Ascending aorta (tissue), 2 donors: ENCODE measurements at places on chromosomes 5 and 9. TPM values are rescaled to one million over a fixed set of nuclear protein-coding genes. Genes with fewer than 3 reads are reported as not detected.

GRCh38 chr9:76707510-76707909 is 56.7 kb upstream of the PCA3 start:
- H3K27me3 ChIP-seq = no peaks in the 10 kb centered on the region
- H3K4me3 ChIP-seq = no peak overlapping the region
- DNase-seq = no peak
- H3K27ac ChIP-seq = no peak overlapping the region
- no peaks in the 10 kb centered on the region for H3K4me1 ChIP-seq

DNA sequence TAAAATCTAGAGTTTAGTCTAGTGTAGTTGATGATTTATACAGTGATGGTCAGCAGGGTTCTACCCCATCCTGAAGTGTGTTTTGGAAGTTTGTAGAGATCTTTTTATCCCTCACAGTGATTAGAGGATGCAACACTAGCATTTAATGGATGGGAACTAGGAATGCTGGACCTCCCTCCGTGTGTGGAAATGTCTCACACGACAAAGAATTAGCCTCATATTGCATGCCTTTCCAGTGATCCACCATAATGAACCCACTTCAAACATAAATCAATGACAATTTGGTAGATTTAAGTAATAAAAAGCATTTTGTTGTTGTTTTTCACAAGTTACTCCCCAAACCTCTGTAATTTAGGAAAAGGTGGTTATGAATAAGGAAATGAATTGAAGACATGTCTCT is 82.5 kb upstream of the LMNB1 start:
- no peak overlapping the region for H3K27ac ChIP-seq
- H3K27me3 ChIP-seq = no peaks in the 10 kb centered on the region
- DNase-seq = no peak
- H3K4me1 ChIP-seq = no peaks in the 10 kb centered on the region
- no peak overlapping the region for H3K4me3 ChIP-seq
- no peaks in the 10 kb centered on the region for H3K36me3 ChIP-seq

The SLC6A7 gene
- not detected for total RNA-seq

DNA sequence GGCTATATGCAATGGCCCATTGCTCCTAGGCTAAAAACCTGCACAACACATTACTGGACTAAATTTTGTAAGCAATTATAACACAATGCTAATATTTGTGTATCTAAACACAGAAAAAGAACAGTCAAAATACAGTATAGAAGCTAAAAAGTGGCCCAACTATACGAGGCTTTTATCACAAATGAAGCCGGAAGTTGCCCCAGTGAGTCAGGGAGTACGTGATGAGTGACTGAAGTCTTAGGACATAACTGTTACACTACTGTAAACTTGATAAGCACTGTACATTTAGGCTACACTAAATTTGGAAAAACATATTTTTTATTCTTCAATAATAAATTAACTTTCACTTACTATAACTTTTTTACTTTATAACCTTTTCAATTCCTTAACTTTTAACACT is 105.2 kb upstream of the PRR16 start:
- H3K27me3 ChIP-seq = no peaks in the 10 kb centered on the region
- H3K27ac ChIP-seq = no peak overlapping the region
- no peak for DNase-seq
- H3K36me3 ChIP-seq = no peaks in the 10 kb centered on the region

- H3K36me3 ChIP-seq = no peaks in the 10 kb centered on the region
- no peak overlapping the region for H3K4me3 ChIP-seq
- peaks cover 7% of the 10 kb centered on the region for H3K4me1 ChIP-seq
- peak overlapping the region; percentile 78 for H3K27ac ChIP-seq
Measured at GRCh38 chr5:60630836-60631235, 69.1 kb downstream of the DEPDC1B start.

The EDIL3 gene
- total RNA-seq = 68.1 TPM

- H3K36me3 ChIP-seq = no peaks in the 10 kb centered on the region
- no peak for DNase-seq
- no peaks in the 10 kb centered on the region for H3K4me1 ChIP-seq
- H3K4me3 ChIP-seq = no peak overlapping the region
Measured at GRCh38 chr5:131539251-131539650, 95.8 kb downstream of the RAPGEF6 start.

The SPATA31D4 gene
- total RNA-seq = not detected

DNA sequence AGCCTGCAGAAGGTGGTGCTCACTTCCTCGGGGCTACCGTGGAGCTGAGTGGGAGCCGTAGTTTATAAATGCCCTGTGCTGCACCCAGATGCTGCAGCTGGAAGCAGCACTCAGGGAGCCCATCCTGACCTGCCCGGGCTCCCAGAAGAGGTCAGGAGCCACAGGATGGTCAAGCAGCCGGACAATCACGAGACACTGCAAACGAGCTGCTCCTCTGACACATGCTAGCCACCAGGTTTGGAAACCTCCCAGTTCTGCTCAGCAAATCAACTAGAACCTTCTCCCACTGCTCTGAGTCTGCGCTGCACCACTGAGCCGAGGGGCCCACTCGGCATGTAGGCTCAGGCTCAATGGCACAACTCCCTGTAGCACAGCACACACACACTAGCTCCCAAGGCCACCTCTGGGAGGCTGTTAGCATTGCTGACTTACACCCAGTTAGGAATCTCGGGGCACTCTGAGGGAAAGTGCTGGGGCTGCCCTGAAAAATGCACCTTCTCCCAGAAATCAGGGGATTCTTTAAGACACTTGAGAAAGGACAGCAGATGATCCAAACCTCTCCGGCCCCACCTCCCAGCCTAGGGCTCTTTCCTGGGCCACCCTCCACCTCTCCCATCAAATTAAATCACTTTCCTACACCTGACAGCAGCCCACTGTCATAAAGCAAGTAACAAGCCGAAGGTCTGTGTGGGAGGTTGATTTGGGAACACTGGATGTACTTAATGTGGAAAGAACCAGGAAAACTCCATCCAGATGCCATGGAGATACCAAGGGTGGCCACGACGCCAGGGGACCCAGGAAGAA is 59.1 kb downstream of the PSMB7 start:
- DNase-seq = no peak
- peaks cover 57% of the 10 kb centered on the region for H3K36me3 ChIP-seq
- H3K27me3 ChIP-seq = no peaks in the 10 kb centered on the region

DNA sequence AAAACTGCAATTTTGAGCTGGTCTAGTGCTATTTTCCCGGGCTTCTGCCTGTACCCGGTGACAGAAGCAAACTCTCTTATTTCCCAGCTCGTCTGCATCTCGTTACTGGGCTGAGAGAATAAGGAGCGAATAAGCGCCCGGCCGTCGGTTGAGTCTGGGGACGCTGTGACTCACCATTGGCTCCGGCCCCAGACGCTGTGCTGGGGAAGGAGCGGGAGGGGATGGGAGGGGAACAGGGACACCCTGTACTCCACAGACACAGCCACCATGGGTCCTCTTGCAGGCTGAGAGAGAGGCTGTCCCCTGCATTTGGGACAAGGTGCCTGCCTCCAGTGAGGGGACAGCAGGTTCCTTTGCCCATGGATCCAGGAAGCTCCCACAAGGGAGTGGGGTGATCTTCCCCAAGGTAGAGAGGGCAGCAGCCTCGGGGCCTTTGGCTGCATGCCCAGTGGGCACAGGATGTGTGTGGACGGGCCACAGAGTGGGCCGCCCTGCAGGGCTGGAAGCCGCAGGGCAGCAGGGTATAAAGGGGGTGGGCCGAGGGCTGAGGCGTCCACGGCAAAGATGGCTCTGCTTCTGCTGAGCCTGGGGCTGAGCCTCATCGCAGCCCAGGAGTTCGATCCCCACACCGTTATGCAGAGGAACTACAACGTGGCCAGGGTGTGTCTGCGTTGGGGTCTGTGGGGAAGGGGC is at the start of gene LCN9:
LCN9 (plus strand) TSS at position 552 of the 693 bp plus-strand sequence; CDS start at position 565, 13 bp downstream.
- H3K27ac ChIP-seq = no peak within 1 kb of the TSS
- no peak for DNase-seq
- no peaks in the 10 kb centered on the region for H3K4me1 ChIP-seq
- no peaks in the 10 kb centered on the region for H3K27me3 ChIP-seq

The MGAT1 gene
- 257 TPM for total RNA-seq

The UNC5A gene
- total RNA-seq = not detected

- H3K27ac ChIP-seq = no peak overlapping the region
- no peak overlapping the region for H3K4me3 ChIP-seq
- H3K36me3 ChIP-seq = peaks cover 7% of the 10 kb centered on the region
- H3K27me3 ChIP-seq = no peaks in the 10 kb centered on the region
- H3K4me1 ChIP-seq = no peaks in the 10 kb centered on the region
- DNase-seq = no peak
Measured at GRCh38 chr9:81656871-81657337, 32.4 kb downstream of the TLE1 start.

- H3K4me1 ChIP-seq = no peaks in the 10 kb centered on the region
- DNase-seq = no peak
- H3K27me3 ChIP-seq = no peaks in the 10 kb centered on the region
- no peak overlapping the region for H3K27ac ChIP-seq
- H3K4me3 ChIP-seq = no peak overlapping the region
Measured at GRCh38 chr9:115739096-115739875, 414.3 kb upstream of the PAPPA start.

DNA sequence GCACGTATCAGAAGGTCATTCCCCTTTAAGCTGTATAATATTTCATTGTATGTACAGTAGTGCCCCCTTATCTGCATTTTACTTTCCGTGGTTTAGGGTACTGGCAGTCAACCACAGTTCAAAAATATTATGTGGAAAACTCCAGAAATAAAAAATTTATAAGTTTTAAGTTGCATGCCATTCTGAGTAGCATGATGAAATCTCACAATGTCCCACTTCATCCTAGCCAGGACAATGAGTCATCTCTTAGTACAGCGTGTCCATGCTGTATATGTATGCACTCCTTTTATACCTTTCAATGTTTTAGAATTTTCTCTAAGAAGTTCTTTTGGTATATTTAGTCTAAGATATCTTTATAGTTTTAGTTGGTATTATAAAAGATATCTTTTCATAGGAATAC is 115.0 kb upstream of the HAND1 start:
- no peaks in the 10 kb centered on the region for H3K4me1 ChIP-seq
- no peak for DNase-seq
- no peaks in the 10 kb centered on the region for H3K27me3 ChIP-seq
- H3K36me3 ChIP-seq = no peaks in the 10 kb centered on the region

The S1PR3 gene
- total RNA-seq = 59.3 TPM
